ENCODE measurements at places on chromosomes 1 and 21.

DNA sequence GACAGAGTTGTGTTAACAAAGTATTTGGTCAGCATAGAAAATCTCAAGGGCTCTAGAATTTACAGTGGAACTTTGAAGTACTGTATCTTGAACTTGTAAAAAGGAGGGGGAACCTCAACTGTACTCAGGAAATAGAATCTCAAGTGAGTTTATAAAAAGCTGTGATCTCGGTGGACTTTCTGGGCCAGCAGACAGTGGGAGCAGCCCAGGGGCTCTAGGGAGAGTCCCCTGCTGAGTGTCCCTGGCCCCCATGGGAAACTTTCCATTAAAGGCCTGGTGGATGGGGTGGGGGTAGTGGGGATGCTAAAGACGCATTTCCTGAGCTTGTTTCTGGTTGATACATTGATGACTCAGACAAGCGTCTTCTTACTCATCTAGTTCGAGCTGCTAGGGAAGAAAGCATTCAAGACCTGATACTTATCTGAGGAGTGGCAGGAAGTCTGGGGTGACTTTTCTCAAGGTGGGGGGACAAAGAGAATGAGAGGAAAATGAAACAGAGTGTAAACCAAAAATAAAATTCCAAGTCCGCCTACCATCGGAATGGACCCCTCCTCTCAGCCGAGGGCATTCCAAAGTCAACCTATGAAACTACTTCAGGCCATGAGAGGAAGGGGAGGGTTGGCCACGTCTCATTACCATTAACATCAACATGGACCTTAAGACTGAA is 65.5 kb downstream of the NID1 start:
- no peak for DNase-seq

DNA sequence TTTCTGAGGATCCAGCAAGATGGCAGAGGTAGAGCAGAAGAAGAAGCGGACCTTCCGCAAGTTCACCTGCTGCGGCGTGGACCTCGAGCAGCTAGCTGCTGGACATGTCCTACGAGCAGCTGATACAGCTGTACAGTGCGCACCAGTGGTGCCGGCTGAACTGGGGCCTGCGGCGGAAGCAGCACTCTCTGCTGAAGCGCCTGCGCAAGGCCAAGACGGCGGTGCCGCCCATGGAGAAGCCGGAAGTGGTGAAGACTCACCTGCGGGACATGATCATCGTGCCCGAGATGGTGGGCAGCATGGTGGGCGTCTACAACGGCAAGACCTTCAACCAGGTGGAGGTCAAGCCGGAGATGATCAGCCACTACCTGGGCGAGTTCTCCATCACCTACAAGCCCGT is 125.8 kb downstream of the LRIG2 start:
- no peak for DNase-seq

- no peak for DNase-seq
These were observed 97.4 kb upstream of the HP1BP3 start for GRCh38 chr1:20884513-20884912.

GRCh38 chr1:154759196-154759595 is 110.9 kb downstream of the KCNN3 start:
- peak; percentile 27 for DNase-seq

DNA sequence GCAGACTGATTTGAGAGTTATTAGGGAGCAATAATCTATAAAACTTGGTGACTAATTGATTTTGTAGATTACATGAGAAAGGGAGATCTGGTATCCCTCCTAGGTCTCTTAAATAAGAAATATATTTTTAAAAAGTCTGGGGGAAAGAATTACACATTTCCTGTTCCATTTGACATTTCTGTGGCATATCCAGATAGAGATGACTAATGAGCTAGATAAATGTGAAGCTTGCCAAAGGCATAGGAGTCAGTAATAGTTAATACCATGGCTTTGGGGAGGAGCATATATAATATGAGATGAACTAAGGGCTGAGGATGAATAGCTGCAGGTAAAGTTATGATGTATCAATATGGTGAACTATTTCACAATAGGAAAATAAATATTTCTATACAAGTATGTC is 663.7 kb downstream of the PTPRC start:
- DNase-seq = no peak

- peak; percentile 82 for DNase-seq
These were observed 82.3 kb downstream of the ITPKB start for GRCh38 chr1:226656601-226657277.

DNA sequence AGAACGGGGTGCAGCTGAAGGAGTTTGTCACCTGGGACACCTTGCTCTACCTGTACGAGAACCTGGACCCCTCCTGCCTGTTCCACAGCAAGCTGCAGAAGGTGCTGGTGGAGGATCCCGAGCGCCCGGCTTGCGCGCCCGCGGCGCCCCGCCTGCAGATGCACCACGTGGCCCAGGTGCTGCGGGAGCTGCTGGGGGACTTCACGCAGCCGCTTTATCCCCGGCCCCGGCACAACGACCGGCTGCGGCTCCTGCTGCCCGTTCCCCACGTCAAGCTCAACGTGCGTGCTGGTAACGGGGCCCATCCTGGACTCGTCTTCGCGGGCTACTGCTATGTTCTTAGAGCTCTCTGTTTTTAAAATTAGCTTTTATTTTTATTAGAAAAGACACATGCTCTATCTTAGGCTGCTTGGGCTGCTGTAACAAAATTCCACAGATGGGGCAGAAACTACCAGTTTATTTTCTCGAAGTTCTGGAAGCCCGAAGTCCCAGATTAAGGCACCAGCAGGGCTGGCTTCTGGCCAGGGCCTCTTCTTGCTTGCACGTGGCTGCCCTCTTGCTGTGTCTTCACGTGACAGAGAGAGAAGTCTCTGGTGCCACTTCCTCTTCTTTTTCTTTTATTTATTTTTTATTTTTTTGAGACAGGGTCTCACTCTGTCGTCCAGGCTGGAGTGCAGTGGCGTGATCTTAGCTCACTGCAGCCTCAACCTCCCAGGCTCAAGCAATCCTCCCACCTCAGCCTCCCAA is 38.1 kb downstream of the TRPM2 start:
- peak; percentile 92 for DNase-seq

DNA sequence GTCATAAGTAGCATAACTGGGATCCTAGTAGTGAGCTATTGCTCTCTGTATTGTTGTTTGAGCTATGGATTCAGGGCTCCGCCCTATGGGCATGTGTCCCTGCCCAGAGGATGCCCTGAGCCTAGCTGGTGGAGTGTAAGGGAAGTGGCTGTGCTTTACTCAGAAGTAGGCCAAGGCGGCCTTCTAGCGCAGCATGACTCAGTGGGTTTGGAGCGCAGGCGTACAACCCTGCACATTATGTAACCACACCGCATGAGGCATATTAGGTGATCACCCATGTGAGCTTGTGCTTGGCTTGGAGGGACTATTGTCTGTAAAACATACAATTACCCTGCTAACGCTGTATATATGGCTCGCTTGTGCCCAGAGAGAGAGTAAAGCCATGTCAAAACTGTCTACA is 11.1 kb upstream of the UBE2U start:
- DNase-seq = no peak

DNA sequence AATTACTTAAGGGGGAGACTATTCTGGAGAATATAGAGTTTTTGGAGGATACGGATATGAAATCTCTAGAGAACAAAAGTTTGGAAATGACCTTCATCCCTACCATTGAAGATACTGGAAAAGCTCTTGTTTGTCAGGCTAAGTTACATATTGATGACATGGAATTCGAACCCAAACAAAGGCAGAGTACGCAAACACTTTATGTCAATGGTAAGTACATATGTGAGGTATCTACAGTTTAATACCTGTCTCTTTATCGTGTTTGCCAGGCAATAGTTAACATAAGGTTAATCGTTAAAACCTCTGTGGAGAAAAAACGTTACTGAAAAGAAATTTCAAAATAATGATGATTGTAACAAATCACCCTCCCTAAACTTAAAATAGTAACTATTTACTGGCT is 11.8 kb downstream of the VCAM1 start:
- DNase-seq = no peak

- no peak for DNase-seq
These were observed 111.1 kb downstream of the CLIC6 start for GRCh38 chr21:34779860-34780259.

DNA sequence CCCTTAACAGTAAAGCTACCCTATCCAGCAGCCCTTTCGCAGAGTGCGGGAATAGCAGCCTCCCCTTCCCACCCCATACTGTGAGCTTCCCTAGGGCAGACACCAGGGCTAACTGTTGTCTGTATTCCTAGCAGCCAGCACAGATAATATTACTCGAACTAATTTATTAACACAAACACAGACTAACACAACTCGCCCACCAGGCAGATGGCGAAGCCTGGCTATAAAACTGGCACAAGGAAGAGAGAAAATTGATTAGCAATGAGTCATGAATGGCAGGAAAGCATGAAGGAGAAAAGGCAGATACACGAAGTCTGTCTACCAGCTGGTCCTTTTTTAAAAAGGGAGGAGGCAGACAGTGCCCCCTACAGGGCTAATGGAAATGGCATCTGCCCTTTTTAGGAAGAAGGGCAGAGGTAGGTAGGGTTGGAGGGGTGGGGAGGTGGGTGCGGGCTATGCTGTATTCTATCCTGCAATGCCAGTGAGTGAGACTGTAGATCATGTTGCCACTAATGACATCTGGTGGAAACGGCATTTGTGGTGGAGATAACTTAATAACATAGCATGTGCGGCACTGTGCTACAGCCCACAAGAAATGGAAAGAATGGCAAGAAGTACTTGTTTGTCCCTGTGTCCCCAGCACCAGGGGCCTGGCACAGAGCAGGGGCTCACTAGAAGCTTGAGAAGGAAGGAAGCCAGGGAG is 30.6 kb upstream of the CTPS1 start:
- DNase-seq = peak; percentile 72

GRCh38 chr1:85438353-85438752 is 26.6 kb downstream of the DDAH1 start:
- no peak for DNase-seq

- no peak for DNase-seq
These were observed 189.2 kb upstream of the VAMP3 start for GRCh38 chr1:7581754-7582459.

DNA sequence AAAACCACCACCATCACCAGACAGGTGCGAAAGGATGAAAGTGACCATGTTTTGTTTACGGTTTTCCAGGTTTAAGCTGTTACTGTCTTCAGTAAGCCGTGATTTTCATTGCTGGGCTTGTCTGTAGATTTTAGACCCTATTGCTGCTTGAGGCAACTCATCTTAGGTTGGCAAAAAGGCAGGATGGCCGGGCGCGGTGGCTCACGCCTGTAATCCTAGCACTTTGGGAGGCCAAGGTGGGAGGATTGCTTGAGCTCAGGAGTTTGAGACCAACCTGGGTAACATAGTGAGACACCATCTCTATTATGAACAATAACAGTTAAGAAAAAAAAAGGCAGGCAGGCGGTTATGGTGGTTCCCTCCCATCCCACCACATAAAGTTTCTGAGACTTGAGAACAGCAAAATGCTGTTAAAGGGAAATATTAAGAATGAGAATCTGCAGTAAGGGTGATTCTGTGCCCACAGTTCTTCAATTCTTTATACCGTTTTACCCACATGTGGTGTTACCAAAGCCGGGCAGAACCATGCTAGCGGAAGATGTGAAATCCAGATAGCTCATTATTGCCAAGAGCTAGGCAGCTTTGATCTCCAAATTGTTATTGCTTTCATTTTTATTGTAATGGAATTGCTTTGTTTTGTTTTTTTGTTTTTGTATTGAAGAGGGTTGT is 34.5 kb upstream of the TDRD10 start:
- no peak for DNase-seq

DNA sequence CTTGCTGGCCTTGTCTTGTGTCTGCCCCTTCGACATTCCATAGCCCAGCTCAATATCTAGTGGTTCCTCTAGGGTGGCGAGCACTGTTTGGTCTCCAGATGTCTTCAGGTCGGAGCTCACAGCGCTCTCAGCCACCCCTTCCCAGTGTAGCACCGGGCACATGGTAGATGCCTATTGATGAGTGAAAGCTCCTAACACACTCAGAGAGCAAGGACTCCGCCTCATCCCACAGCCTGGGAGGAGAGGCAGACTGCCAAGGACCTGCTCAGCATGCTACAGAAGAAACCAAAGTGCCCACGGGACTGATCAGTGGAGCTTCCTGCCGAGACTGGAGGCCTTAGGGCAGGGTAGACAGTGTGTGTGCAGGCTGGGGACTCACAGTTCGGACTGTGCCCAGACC is 10.9 kb downstream of the PCSK9 start:
- DNase-seq = no peak

DNA sequence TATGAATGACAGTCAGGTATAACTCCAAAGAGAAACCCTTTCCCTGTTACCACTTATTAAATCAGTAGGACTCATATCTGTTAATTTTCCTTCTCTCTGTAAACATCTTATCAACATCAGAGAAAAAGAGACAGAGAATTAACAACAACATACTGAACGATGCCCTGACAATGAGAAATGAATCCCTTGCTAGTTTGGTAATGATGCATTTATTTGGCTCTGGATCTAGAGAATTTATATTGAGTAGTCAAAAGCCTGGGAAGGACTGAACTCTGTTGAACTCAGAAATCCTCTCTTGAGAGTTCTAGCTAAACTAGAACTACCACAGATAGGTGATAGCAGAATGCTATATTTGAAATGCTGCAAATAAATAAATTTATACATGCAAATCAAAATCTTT is 325.6 kb downstream of the DISC1 start:
- no peak for DNase-seq

DNA sequence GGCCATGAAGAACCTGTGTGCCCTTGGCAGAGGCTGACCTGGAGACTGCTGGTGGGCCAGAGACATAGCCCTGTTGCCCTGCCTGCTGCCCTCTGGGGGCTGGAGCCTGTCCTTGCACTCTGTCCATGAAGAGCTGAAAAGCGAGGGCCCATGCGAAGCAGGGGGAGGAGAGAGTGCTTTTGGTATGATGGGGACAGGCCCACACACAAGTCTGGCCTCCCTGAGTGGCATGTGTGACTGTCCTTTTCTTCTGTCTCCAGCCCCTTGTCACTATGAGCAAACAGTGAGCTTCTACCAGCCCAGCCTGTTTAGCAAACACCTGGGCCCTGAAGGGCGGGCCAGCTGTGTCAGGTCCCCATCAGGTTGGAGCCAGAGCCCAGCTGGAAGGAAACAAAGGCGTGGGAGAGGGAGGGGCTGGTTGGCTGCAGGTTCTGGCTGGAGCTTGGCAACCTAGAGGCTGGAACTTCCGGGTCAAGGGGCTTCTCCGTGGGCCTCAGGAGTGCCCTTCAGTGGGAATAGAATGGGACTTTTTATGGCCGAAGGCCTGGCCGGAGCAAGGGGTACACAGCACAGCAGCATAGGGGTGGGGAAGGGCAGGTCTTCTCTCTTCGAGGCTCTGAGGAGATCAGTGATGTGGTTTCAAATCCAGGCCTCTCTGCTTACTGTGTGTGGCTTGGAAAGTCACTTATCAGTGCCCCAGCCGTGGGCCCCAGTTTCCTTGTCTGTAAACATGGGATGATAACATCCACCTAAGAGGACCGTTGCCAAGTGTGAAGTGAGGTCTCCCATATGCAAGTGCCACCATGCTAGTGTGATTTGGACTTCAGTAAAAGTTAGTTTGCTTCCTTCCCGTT is 14.3 kb downstream of the QSOX1 start:
- peak; percentile 54 for DNase-seq

GRCh38 chr1:20071416-20071815 is 1.4 kb downstream of the PLA2G5 start:
- DNase-seq = no peak
